ENCODE measurements at places on chromosomes 12 and 14.

DNA sequence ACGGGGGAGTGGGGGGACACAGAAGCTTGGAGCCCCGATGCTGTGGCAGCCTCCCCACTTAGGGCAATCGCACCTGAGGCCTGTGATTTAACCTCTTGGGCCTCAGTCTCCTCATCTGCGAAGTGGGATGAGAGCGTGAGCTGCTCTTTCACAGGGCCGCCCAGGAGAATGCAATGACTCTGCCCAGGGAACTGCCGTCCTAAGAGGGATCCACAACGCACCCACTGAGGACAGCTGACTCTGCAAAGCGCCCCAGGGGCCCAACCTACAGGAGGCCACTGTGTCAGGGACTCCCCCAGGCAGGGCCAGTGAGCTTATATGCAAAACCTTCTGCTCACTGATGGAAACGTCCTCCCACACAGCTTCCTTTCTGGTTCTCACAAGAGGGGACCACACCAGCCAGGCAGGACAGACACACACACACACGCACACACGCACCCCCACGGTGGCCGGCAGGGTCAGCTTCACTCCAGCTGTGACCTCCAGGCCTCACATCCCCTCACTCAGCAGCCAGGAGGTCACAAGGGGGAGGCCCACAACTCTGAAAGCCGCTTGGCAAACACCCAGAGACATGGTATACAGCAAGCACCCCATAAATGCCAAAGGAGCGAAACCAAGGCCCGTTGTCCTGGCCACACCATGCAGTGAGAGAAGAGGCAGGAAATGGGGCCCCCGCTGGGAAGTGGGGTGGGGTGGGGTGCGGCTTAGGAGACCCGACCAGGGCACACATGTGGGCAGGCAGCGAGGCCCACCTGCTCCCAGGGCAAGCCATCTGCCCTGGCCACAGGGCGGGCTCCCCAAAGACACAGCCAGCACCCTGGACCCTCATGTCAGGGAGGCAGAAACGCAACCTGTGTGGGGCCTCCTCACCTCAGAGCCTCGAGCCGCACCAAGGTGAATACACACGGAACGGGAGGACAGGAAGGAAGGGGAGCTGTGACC lies 73.3 kb downstream of the NCOR2 start:
- DNase-seq, result peak; percentile 87

- no peak for DNase-seq
These were observed 68.4 kb upstream of the FLRT2 start for GRCh38 chr14:85461432-85462133.

DNA sequence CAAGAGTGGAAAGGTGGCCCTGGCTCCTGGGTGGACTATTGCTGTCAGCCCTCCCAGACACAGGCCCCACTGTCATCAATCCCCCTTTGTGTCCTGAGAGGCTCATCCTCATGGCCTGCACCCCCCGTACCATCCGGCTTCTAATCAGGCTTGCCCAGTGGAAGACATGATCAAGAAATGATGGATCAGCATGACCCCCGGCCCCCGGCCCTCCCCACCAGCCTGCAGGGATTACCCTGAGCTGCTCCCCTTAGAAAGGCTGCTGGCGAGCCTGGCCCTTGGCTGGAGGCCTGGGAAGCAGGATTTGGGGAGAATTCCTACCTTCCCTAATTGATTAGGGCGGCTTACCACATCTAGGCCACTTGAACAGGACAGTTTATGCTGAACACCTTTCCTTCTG lies 171.2 kb downstream of the PIWIL1 start:
- no peak for DNase-seq

GRCh38 chr14:22502551-22502950 lies 86.5 kb downstream of the DAD1 start:
- no peak for DNase-seq

DNA sequence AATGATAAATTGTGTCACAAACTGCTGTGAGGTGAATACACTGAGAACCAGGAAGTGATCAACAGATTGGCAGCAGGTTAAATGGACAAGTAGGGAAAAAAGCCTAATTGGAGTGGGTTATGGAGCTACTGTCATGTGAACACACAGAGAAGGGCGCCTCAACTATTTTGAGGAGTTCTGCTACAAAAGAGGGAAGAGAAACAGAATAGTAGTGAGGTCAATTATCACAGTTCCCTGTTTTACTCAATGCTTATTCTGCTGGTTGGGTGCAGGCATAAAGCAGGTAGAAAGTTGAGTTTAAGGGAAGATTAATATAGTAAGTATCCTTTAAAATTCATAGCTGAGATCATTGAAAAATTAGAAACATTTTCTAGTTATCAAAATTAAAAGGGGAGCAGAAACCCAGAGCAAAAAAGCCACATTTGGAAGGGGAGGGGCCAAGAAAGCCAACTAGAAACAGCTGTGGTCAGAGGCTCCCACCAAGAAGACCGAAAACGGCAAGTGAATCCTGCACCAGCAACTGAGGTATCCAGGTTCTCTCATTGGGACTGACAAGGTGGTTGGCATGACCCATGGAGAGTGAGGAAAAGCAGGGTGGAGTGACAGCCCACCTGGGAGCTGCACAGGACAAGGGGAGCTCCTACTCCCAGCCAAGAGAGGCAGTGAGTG lies 105.7 kb downstream of the ZC3H14 start:
- DNase-seq, result peak; percentile 31

GRCh38 chr14:24818823-24819341 lies 184.9 kb upstream of the GZMB start:
- no peak for DNase-seq

GRCh38 chr12:94289461-94290312 lies 141.3 kb downstream of the PLXNC1 start:
- no peak for DNase-seq

DNA sequence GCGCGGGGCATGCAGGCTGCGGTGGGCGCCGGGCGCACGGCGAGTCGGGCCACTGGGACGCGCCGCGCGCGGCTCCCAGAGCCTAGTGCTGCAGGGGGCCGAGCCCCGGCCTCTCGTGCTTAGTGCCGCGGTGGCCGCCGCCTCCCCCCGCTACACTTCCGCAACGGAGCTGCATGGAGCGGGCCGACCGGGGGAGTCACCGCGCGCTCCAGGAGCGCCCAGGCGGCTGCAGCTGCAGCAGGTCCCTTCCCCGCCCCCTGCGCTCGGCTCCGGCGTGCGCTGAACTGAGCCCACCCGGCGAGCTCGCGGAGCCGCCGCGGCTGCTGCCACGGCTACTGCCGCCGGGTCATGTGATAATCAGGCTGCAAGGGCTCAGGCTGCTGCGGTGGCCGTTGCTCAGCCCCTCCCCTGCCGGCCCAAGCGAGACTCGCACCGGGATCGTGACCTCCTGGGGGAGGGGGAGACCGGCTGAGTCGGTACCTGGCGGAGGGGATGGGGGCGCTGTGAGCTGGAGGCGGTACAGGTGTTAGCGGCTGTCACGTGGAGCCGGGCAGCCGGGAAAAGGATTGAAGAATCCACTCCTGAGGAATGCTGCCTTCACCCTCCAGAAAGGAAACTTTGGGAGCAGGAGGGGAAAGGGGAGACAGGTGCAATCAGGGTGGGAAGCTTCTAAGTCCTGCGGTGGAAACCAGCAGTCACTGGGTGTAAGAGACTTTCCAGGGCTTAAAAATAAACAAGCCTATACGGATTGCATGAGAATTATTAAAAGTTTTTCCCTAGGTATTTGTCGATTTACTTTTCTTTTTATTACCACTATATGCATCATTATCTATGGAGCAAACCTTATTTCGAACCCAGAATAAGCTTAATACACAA lies at the start of gene PPM1H:
Gene PPM1H, minus strand, starts transcription at position 352 of the 876 bp plus-strand sequence. CDS start 414 bp downstream, outside the sequence.
- peak; percentile 72 for DNase-seq

- DNase-seq, result no peak
These were observed 7.6 kb downstream of the B4GALNT1 start for GRCh38 chr12:57625261-57626032.

DNA sequence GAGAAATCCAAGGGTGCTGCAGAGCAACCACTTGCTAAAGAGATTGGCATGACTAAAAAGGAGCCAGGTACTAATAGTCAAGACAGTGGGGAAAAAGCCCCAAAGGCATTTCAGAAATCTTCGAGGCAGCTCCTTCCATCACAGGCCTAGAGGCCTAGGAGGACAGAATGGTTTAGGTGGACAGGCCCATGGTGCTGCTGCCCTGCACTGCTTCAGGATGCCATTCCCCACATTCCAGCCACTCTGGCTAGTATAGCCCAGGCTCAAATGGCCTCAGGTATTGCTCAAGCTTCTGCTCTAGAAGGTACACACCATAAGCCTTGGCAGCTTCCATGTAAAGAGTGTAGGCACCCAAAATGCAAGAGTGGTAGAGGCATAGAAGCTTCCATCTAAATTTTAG lies 92.9 kb downstream of the RPAP3 start:
- no peak for DNase-seq

DNA sequence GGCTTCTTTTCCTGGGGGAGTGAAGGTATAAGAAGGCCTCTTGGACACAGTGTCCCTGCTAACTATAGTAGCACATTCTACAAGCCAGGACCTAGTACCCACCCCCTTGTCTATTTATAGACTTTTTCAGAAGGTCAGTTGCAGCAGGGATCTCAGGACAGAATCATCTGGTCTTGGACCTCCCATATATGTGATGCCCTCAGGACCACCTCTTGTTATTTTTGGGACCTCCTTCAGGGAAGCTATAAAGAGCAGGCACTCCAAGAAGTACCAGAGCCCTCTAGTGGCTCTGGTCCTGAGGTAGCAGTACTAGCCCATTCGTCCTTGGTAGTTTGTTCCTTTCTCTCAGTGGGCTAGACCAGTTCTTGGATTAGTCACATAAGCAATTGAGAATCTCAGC lies 4.3 kb downstream of the COQ10A start:
- DNase-seq, result peak; percentile 26

DNA sequence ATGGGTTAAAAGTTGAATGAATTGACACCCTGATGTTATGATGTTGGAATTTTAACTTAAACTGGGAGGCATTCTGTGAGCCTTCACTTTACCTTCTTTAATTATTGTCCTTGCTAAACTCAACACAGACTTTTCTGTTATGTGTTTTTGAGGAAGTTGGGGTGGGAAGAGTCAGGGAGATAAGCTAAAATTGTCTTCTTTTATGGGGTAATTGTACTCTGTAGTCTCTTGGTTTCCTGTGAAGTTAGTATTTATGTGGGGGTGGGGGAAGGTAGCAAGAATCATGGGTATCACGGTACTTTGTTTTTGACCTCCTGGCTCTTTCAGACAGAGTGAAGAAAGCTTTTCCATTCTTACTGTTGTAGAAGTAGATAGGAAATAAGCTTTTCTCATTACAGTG lies 32.9 kb downstream of the RAB21 start:
- DNase-seq, result no peak

DNA sequence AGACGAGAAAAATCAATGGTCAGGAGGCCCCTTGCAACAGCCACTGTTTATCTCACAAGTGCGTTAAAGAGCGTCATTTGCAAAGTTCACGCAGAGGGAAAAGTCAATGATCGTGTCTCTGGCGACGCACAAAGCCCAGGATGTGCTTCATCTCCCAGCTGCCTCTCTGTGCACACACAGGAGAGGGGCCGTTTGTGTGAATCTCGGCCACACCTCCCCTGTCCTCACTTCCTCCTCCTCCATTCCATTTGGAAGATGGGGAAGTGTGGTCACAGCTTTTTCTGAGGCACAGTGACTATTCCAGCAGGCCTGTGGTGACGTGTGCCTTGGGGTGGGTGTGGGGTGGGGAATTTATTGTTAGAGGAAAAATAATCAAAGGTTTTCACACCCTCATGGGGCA lies 90.4 kb downstream of the RBM19 start:
- DNase-seq, result no peak

GRCh38 chr12:130574402-130574801 lies 141.7 kb downstream of the RIMBP2 start:
- DNase-seq, result no peak

GRCh38 chr14:74302152-74302628 lies 544 bp downstream of the ABCD4 start:
- peak; percentile 55 for DNase-seq

DNA sequence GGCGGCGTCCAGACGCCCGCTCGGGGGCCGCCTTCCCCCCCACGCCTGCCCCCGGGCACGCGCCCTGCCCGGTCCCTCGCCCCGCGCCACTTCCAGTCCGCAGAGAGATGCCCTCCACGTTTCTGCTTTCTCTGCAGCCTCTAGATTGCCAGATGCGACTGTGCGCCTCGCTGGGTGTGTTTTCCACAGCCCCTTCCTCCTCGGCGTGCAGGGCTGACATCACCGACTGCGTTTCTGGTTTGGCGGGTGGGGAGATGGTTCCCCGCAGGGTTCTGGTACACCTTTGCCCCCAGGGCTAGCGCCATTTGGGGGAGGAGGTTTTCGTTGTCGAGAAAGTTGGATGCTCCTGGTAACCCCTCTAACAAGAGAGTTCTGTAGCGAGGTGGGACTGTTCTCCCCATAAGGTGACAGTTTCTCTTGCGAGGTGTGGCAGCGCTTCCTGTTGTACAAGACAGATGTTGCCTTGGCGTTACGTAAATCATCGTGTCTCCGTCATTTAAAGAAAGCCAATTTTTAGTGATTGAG lies 1.5 kb downstream of the CALM1 start:
- DNase-seq, result no peak

- DNase-seq, result no peak
These were observed 2.3 kb upstream of the ITGA5 start for GRCh38 chr12:54421175-54421878.

DNA sequence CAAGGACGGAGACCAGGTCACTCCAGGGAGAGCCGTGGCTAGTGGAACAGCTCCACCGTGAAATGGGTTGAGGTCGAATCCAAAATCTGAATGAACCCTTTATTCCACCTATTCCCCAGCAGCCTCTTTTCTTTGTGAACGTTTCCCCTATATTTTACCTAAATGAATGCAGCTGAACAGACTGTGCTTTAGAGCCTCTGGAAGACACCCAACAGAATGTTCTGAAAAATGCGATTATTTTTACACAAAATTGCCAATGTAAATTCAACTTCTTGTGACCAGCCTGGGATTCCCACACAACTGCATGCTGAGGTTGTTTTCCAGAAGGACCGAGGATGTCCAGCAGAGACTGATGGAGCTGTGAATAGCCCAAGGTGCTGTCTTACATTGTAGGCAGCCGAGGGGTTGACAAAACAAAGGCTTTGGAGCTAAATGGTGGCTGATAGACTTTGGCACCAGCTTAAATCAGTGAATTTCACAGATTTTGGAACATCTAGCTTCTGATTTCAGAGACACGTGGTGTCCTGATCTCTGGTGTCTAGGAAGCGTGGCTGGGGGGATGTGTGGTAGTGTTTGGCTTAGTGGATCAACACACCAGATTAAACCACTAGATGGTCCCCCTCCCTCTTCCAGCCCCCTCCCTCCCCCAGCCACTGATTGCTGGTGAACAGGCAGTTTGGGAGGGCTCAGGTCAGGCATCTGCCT lies 150.4 kb downstream of the ZNF664 start:
- DNase-seq, result no peak
